ENCODE measurements at places on chromosomes 6 and 20.

GRCh38 chr20:63509088-63509564 lies 10.2 kb upstream of the EEF1A2 start:
- DNase-seq: no peak

- DNase-seq: peak; percentile 71
Measured at GRCh38 chr6:134079406-134079921, 27.0 kb upstream of the SLC2A12 start.

GRCh38 chr6:108074057-108074358 lies 533 bp downstream of the OSTM1 start:
- no peak for DNase-seq

- no peak for DNase-seq
Measured at GRCh38 chr6:46921059-46921458, 679 bp downstream of the ADGRF5 start.

DNA sequence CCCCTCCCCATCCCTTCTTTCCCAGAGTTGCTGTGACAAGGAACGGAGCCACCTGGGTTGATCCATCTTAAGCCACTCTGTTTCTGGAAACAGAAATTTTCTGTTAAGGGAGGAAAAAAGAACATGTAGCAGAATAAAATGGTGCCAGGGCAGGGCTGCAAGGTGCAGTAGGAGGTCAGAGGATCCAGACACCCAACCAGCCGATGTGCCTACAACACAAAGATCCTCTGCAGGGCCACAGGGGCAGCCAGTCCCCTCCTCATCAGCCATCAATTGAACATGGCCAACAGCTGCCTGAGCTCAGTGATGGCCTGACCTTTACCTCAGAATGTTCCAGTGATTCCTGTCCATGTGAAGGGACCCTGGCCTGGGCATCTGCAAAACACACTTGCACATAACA lies 11.9 kb downstream of the MDFI start:
- no peak for DNase-seq

DNA sequence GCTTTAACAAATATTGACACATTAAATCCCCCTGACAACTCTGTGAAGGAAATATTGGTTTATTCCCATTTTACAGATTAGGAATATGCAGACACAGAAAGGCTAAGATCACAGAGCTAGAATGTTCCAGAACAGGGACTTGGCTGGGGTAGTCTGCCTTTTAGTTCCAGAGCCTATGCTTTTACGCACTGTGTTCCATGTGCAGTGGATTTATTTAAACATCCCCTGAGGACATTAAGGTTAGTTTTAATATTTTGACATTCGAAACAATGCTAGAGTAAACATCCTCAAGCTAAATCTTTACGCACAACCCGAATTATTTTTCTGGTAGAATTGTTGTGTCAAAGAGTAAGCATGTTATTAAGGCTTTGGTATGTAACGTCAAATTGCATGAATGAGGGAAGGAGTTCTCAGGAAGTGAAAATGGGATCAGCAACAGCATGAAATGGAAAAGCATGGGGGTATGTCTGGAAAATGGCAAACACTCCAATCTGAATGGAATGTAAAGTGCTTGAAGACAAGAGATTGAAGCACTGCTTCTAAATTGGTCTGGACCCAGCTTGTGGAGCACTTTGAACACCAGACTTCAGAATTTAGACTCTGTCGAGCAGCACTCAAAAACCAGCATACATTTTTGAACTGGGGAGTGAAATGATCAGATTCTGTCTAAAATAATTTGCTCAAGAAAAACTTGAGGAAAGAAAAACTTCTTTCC lies 429.9 kb downstream of the CD83 start:
- DNase-seq: no peak

- DNase-seq: no peak
Measured at GRCh38 chr20:9493803-9494202, 20.6 kb upstream of the LAMP5 start.

- DNase-seq: no peak
Measured at GRCh38 chr20:56173438-56173837, 75.1 kb upstream of the MC3R start.

GRCh38 chr6:161256407-161256806 lies 17.5 kb downstream of the AGPAT4 start:
- no peak for DNase-seq

- DNase-seq: no peak
Measured at GRCh38 chr6:122704066-122704465, 75.5 kb upstream of the FABP7 start.

- no peak for DNase-seq
Measured at GRCh38 chr20:889932-890463, 26.1 kb downstream of the ANGPT4 start.

DNA sequence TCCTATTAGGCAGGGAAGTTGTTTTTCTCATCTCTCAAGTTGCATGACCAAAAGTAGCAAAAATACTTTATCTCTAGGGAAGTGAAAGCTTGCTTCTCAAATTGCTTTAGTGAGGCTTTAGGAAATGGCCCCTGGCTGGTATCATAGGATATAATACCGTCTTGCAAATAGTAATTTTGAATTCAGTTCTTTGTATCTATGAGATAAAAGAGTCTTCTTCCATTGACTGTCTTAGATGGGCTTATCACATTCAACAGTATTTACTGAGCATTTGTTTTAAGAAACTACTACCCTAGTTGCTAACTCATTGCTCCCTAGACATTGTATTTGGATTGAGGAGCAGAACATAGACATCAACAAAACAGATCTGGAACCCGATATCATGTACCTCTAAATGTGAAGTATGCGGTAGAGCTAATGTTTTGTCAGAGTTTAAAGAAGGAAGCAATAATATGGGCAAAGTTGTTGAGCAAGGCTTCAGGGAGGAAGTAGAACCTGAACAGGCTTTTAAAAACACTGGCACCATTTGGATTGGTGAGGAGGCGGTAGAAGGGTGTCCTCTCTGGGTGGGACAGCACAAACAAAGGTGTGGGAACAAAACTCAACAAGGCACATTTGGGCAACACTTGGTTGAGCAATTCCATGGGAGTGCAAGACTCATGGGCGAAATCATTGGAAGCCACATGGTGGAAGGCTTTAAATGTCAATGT lies 101.5 kb downstream of the SGK1 start:
- DNase-seq: no peak

DNA sequence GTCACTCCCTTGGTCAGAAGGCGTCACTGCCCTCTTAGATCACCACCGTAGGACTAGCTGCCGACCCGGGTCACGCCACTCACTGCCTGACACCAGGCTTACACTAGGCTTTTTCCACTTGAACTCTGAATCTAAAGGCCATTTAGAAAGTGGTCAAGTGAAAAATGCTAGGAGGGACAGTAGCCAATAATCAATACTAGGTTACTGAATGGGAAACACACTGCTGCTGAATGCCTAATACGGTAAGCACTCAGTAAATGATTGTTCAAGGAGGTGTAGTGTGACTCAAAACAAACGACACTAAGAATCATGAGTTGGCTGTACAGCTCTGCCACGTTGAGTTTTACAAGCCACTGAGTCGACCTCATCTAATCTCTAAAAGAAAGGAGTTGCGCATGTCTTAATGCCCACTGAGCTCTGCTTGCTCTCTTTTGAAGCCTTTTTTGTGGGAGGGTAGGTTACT lies 760 bp upstream of the IBTK start:
- DNase-seq: no peak

GRCh38 chr6:21628160-21628559 lies 34.6 kb downstream of the SOX4 start:
- DNase-seq: no peak

- DNase-seq: no peak
Measured at GRCh38 chr20:15923030-15923776, 650.0 kb downstream of the KIF16B start.

DNA sequence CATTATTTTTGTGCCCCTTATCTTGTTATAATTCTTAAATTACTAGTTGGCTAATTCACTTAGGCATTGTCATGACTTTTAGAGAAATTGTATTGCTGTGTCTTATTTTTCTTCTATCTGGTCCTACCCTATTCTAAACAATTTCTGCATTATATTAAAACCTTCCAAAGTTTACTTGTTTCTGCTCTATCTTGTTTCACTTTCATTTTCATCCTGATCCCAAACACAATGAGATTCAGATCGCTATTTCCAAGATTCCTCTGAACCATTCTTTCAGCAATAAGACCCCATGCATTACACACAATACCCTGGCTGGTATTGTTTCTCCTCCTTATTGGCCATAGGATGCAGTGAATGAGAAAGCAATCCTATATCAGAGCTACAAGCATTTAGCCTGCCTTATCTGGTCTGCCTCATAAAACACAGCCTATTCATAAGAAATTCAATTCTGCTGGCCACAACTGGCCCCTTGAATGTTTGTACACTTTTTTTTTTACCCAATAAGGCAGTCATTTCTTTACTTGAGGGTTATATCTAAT lies 69.9 kb upstream of the POU3F2 start:
- DNase-seq: no peak

GRCh38 chr6:144364208-144364720 lies 79.1 kb downstream of the UTRN start:
- DNase-seq: no peak

GRCh38 chr6:137976430-137976829 lies 109.4 kb downstream of the TNFAIP3 start:
- DNase-seq: no peak

- no peak for DNase-seq
Measured at GRCh38 chr6:6368684-6369052, 48.2 kb upstream of the F13A1 start.

DNA sequence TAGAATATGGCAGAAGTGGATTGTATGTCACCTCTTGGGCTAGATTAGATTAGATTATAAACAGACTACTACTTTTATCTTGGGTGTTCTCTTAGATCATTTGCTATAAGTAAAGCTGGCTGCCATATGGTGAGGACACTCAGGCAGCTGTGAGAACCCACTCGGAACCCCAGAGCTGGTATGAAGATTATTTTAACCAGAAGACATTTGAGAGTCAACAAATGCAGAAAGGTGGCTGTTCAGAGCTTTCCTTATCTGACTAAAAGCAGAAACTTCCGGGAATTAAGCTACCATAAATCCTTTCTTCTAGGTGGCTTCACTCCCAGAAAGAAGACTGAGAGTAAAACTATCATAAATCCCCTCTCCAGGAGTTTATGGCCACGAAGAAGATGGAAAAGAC lies 91.9 kb downstream of the RNGTT start:
- DNase-seq: no peak

DNA sequence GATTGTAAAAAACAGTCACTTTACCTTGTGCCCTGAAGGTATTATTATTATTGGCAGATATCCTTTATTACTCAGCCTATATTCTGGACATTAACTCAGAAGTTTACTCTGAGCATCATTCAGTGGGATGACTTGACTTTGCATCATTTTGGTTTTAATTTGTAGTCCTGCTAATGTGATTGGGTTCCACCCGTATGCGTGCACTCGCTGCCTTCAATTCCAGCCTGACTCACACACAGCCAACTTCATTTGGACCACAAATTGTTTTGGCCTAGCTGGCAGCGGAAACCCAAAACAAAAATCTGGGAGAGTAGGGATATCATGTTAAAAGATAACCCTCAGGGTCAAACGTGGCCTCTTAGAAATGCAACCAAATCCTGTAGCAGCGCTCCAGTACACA lies 704.4 kb upstream of the SLC35B3 start:
- DNase-seq: no peak

DNA sequence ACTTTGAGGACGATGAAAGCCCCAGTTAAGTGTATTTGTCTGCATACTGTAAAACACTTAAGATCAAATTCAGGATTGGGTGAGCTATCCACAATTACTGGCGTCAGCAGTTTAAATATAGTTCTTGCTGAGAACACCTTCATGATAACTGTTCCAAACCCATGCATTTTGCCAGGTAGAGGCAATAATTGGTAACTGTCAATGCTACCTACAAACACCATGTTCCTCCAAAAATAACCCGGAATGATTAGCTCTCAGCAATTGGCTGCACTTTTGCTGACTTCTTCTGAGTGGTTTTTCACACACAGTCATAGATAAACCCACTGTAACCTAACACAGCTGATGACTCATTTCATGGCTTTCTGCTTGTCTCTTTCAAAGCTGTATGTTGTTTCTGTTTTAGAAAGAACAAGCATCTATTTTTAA lies 1358.6 kb upstream of the GJE1 start:
- no peak for DNase-seq

- DNase-seq: no peak
Measured at GRCh38 chr20:25076201-25076600, 5.7 kb downstream of the VSX1 start.

GRCh38 chr20:63828545-63828944 lies 2.5 kb downstream of the ZBTB46 start:
- no peak for DNase-seq

DNA sequence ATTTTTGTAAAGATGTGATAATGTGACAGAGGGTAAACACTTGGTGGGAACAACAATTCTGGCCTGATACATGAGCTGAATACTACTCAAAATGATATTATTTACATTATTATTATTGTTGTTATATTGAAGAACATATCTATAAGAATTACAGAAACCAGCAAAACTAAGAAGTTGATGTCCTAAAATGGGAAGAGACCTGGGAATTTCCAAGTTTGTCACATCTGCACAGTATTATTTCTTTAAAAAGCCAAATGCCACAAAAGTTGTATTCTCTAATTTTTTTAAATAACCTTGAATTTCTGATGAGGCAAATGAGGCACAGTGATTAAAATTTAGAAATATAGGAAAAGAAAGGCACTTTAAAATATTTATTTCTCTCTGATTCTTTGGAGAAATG lies 5.0 kb upstream of the ZNF292 start:
- DNase-seq: no peak

- DNase-seq: no peak
Measured at GRCh38 chr20:38791291-38791690, 14.2 kb upstream of the PPP1R16B start.

GRCh38 chr6:112317461-112317860 lies 29.7 kb upstream of the RFPL4B start:
- no peak for DNase-seq

- no peak for DNase-seq
Measured at GRCh38 chr20:44405257-44405656, 49.8 kb downstream of the HNF4A start.

GRCh38 chr6:89941031-89941762 lies 46.9 kb downstream of the GJA10 start:
- DNase-seq: peak; percentile 15

DNA sequence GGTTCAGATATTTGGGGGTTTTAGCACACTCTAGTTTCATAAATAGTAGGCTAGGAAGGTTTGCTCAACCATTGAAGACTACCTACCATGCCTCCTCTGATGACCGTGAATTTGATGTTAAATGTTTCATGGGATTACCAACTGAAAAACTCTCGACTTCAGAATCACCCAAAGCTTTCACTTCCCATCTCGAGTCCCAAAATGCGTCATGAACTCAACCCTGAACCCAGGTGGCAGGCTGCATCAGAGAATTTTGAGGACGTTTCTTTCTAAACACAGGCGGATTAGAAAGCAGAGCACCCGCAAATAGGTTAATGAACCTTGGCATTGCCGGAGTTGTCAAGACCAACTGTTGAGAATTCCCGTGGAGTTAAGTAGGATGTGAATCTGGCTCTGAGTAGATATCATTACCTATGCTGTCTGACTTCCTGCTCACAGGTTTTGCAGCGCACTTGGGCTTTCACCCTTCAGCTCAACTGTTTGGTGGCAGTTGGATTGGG lies 98.4 kb upstream of the ADTRP start:
- no peak for DNase-seq

- no peak for DNase-seq
Measured at GRCh38 chr6:154783229-154783628, 50.0 kb downstream of the SCAF8 start.

GRCh38 chr20:59774921-59775686 lies 158.3 kb downstream of the SYCP2 start:
- no peak for DNase-seq

Data from NCI-H1105 (cell line).